ENCODE measurements at places on chromosomes 16 and 17. TPM values are rescaled to one million over a fixed set of nuclear protein-coding genes. Genes with fewer than 3 reads are reported as not detected.

GRB7 gene
- total RNA-seq, result 0.28 TPM

CUEDC1 gene
- total RNA-seq, result 6.8 TPM

PTRH2 gene
- 28.2 TPM for total RNA-seq

RPH3AL gene
- 22.0 TPM for total RNA-seq

CLEC18B gene
- not detected for total RNA-seq

ARSG gene
- 5.1 TPM for total RNA-seq

PLD6 gene
- total RNA-seq, result 1.4 TPM

DNA sequence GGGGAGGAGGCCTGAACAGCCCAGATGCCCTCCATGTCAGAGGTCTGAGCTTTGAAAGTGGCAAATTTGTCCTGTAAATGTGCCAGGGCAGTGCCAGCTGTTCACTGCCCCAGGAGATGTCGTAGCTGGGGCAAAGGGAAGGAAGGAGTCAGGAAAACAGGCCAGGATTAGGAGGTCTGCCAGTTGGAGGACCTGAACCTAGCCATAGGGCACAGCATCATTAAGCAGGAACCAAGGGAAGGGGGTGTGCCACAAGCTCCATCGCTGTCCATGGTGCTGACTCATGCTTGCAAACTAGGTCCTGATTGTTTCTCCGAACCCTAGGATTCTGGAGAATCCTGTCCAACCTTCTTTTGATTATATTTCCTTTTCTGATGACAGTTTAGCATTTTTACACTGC, 124.2 kb downstream of the TMEM132E start:
- DNase-seq, result peak; percentile 68

GRCh38 chr16:19095654-19096053, 18.1 kb upstream of the ITPRIPL2 start:
- peak; percentile 39 for DNase-seq

- DNase-seq, result no peak
Observed at GRCh38 chr17:47995241-47995935, 24.5 kb downstream of the CDK5RAP3 start.

GRCh38 chr16:16012144-16012543, 62.7 kb downstream of the ABCC1 start:
- DNase-seq, result no peak

GRCh38 chr17:59401274-59401673, 69.8 kb downstream of the YPEL2 start:
- no peak for DNase-seq

DNA sequence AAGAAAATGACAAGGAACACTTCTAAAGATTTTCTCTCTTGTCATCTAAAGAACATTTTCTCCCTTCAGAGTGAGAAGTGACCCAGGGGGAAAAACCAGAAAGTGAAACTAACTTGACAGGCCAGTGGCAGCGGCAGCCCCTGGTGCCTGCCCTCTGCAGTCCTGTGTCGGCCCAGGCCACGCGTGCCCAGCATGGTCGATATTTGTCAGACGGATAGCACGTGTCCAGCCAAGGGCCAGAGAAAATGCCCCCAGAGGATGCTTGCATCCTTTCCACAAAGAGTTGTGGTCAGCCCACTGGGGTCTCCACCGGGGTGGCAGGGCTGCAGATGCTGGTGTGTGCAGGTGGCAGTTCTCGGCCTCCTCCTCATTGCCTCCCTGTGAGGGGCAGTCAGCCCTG, 176.6 kb downstream of the RAB11FIP4 start:
- DNase-seq, result no peak

DNA sequence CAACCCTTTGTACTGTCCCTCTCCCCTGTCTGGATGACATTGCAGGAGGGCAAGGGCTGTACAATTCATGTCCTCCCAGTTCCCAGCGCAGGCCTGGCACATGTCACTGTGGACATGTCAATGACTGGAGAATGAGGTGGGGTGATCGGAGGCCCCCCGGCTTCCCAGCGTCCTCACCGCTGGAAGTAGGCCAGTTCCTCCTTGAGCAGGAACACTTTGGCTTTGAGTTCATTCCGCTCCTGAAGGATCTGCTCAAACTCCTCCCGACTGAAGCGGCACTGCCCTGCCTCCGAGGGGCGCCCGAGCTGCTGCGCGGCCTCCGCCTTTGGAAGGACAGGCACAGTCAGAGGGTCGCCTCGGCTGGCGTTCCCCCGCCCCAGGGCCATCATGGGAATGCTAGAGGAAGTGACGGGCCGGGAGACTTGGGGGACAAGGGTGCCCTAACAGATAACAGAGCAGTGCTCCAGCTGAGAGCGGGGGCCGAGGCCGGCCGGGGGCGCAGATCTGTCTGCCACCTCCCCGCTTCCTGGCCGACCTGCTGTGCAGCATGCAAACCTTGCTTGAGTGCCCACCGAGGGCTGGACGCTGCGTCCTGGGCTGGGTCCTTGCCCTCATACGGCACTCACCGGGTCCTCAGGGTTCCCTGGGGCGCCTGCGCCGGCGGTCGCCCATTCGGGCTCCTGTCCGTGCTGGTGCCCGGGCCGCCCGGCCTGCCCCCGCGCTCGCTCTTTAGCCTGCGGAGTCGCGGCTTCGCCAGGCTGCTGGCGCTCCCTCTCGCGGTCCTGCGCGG, 1.3 kb downstream of the RILP start:
- peak; percentile 64 for DNase-seq

- DNase-seq, result no peak
Observed at GRCh38 chr16:2006317-2006716, 3.3 kb downstream of the ZNF598 start.

DNA sequence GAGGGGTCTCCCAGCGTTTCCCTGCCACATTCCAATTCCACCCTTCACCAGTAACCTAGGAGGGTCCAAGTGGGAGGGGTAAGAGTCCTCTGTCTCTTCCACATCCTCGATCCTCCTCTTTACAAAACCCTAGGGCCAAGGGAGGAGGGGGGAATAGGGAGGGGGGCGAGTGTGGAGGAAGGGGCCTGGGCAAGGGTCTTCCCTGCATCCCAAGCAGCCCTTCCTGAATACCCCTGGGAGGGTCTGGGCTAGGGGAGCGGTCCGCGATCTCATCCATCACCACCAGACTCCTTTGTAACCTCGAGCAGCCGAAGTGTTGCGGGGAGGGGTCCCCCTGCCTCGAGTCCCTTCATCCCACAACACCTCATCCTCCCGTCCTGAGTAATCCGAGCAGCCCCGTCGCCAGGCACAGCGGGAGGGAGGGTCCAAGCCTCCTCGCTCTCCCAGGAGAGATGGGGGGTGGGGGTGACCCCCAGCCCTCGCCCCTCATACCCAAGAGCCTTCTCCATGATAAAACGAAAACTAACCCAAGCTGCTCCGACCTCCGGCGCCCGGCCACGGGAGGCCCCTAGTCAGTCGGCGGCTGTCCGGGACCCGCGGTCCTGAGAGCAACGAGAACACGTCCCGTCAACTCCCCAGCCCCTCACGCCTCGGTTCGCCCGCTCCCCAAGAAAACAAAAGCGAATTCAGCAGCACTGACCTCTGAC, 502 bp downstream of the SMPD3 start:
- no peak for DNase-seq

DNA sequence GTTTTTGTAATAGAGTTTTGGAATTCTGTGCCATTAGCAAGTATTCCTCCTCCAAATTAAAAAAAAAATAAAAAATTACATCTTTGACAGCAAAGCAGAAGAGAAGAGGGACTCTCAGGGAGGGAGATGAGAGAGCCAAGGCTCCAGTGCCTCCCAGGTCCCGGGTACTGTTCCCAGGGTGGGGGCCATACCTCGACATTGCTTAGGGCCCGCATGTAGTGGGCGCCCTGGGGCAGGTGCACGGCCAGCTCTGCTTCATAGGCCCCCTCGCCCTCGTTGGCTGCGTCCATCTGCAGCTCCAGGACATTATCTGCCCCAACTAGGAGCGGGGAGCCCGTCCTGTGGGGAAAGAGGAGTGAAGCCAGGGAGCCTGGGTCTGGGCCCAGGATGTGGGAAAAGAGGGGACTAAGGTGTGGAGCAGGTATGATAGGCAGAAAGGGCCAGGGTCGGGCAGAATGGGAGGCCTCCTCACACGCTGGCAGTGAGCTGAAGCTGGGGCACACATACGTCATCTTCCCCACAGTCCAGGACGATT, 11.2 kb downstream of the ITGA2B start:
- DNase-seq, result no peak

- no peak for DNase-seq
Observed at GRCh38 chr17:7590743-7591142, 849 bp upstream of the SOX15 start.

GRCh38 chr17:4800462-4801196, 1.5 kb downstream of the C17orf114 start:
- no peak for DNase-seq

DNA sequence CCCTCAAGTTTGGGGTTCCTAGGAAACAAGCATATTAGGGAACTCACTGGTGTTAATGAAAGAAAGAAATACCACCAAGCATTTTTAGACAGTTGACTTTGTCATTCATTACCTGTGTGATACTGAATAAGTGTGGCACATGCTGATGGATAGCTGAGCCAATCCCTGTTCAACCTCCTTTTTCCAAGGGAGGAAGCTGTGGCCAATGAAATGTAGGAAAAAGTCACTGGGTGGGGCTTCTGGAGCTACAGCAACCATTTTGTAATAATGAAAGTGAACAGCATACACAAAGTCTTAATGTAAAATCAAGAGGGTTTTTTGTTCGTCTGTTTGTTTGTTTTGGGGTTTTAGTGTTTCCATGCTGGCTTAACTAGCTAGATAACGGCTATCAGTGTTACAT, 254.3 kb upstream of the SALL1 start:
- no peak for DNase-seq

DNA sequence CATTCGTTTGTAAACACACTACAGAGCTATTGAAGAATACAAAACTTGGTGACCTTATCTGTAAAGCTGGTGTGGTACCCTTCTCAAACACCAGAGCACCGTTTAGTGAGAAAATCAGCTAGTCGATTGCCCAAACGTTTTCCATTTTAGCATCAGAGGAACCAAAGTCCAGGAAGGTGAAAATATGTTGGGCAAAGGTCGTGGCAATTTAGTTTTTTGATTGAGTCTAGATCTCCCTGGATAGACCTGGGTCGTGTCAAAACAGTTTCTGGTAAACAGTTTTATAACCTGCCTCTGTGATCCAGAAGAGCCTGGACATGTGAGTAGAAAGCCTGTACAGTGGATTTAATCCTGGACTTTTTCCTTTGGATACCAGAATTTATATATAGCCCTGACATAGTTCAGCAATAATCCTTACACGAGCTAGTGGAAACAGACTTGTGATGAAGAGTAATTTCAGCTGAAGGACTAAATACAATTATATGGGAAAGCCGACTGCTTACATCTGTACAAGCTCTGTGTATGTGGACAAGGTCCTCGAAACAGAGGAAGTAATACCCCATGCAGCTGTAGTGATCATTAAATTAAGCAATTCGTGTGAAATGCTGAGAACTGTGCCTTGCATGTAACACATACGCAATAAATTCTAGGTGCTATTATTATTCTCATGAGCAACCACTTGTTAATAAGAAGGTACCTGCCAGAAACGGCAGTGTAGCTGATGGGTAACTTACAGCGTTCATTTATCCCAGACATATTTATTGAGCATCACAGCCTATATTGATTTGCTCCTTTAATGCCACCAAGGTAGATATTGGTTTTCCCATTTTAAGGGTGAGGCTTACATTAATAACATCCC, 72.5 kb downstream of the MAP2K6 start:
- DNase-seq, result no peak

DNA sequence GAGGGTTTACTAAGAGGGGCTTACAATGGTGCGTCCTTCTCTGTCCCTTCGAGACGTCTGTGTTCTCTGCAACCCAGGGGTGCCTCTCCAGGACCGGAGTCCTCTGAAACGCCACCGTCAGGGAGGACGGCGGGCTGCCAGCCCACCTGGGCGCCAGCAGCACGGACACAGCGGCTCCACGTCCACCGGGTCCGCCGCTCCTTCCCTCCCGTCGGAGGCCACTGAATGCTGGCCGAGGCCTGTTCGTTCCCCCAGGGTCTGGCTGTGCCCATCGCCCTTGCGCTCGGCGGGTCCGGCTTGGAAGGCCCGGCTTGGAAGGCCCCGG, 403 bp downstream of the TEPSIN start:
- DNase-seq, result no peak

DNA sequence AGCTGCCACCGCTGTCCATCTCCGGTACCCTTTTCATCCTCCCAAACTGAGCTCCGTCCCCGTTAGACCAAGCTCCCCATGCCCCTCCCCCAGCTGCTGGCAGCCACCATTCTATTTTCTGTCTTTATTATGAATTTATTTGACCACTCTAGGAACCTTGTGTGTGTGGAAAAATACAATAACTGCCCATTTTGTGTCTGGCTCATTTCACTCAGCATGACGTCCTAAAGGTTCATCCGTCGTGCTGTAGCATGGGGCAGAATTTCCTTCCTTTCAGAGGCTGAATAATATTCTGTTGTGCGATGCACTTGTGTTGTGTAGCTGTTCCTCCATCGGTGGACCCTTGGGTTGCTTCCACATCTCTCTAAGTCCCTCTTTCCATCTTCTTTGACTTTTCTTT, 263.1 kb downstream of the SEC14L1 start:
- DNase-seq, result no peak

DNA sequence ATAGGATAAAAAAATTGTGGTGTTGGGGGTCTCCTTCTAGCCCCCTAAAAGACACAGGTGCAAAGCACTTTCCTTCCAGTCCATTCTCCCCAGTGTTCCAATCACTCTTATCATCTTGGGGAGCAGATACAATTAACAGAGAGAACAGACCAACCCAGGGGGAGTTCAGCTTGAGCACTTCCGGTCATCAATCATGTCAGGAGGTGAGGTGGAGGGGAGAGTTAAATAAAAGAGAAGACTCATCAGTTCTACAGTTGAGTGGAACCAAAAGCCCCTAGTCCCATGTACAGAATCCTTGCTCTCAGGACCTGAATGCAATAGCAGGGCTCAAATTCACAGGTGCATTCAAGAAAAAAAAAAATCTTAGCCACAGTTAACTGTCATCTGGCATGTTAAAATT, 122.3 kb downstream of the DYNLRB2 start:
- no peak for DNase-seq

Data from dermis blood vessel endothelial cell (primary cell).